ENCODE measurements at places on chromosomes 4 and X. TPM values are rescaled to one million over a fixed set of nuclear protein-coding genes. Genes with fewer than 3 reads are reported as not detected.

SLC16A2 gene
- not detected for polyA plus RNA-seq

TXK gene
- polyA plus RNA-seq, result 176 TPM

COL4A6 gene
- polyA plus RNA-seq, result not detected

IL2RG gene
- polyA plus RNA-seq, result 1,755 TPM

DNA sequence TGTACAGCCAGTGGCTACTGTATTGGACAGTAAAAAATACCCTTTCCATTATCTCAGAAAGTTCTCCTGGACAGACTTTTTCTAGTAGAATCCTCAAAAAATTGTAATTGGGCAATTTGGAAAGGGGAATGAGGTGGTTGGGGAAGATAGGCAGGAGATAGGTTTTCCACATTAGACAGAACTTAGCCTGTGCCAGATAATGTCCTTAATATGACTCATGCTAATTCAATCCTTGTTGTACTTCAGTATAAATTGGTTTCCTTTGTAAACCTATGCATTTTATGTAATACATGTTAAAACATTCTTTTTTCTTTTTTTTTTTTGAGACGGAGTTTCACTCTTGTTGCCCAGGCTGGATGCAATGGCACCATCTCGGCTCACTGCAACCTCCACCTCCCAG lies 8.9 kb downstream of the EIF4E start:
- DNase-seq, result no peak

- no peak for DNase-seq
These were observed 62.3 kb downstream of the RTL9 start for GRCh38 chrX:110420771-110421499.

DNA sequence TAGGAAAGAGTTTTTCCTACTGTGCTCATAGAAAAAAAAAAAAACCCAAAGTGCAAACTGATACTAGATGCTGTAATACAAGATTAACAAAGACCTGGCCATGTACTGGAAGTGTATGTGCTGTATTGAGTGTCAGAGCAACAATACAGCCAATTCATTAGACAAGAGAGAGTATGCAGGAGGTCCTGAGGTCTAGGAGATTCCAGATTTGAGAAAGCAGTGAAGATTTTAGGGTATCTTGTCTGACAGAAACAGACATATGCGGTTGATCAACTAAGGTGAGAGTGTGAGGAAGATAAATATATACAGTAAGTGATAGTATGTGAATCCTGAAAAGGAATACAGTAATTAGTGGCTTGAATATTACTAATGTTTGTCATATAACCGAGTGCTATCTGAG lies 3.0 kb downstream of the GPR174 start:
- no peak for DNase-seq

DNA sequence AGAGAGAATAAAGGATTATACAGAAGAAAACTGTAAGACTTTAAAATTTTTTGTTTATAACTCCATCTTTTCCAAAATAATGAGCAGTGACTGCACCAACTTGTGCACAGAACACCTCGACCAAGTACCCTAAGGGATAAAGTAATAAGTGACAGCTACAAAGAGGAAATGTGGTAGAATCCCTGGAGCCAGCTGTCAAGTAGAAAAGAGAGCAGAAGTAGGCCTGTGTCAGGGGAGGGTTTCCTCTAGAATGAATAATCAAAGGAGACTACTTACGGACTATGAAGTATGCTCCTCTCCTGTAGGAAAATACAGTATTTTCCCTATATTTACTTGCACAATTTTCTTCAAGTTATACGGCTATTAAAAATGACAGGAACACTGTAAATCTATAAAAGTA lies 1.2 kb downstream of the EIF1AX start:
- DNase-seq, result no peak

DNA sequence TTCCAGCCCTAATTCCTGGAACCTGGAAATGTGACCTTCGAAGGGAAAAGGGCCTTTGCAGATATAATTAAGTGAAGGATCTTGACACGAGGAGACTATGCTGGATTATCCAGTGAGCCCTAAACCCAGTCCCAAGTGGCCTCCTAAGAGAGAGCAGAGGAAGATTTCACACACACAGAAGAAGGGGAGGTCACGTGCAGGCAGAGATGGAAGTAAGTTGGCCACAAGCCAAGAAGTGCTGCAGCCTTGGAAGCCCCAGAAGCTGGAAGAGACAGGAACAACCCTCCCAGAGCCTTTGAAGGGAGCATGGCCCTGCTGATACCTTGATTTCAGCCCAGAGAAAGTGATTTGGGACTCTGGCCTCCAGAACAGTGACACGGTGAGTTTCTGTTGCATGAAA lies 51.9 kb downstream of the EVC2 start:
- no peak for DNase-seq

- DNase-seq, result peak; percentile 1
These were observed 27.3 kb downstream of the CT45A1 start for GRCh38 chrX:135740681-135741149.

DNA sequence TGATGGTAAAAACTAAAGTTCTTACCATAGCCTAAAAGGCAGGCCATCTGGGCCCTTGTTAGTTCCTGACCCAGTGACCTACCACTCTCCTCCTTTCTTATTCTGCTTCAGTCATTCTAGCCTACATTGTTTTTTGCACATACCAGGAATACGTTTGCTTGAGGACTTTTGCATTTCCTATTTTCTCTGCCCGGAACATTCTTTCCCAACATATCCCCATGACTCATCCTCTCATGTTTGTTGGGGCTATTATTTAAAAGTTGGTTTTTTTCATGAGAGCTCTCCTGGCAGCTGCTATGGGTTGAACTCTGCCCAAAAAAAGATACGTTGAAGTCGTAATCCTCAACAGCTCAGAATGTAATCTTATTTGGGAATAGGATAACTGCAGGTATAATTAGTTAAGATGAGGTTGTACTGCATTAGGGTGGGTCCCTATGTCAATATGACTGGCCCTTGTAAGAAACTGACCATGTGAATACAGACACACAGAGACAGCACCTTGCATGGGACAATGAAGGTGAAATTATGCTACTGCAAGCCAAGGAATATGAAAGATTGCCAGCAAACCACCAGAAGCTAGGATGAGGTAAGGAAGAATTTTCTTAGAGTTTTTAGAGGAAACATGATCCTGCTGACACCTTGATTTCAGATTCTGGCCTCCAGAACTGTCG lies 138.3 kb upstream of the PDHA2 start:
- no peak for DNase-seq

GRCh38 chr4:173413036-173413435 lies 14.1 kb upstream of the SCRG1 start:
- no peak for DNase-seq
